Sciatic nerve (tissue), 2 donors: ENCODE measurements at places on chromosomes 7 and 10.

- DNase-seq = peak; percentile 81
Observed at GRCh38 chr10:70132098-70133029, at the start of gene AIFM2. Gene AIFM2, minus strand, starts transcription at chr10:70132825. Its CDS starts 8,741 bp downstream, at chr10:70124084.

DNA sequence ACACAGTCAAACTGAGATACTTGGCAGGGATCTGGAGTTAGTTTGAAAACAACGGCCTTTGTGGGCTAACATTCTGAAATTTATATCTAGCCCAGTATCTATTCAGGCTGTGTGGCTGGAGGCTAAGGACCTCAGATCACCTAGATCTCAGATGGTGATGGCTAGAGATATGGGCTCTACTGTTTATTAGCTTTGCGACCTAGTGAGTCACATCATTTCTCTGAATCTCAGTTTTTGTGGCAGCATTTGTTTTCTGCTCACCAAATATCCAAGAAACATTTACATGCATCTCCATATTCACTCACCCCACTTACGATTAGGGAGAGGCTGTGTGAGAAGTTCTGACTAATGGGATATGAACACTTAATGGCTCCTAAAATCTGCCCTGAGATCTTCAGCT, 503.9 kb downstream of the KIF20B start:
- DNase-seq = no peak

GRCh38 chr10:8060010-8060703, 5.7 kb downstream of the GATA3 start:
- DNase-seq = no peak

DNA sequence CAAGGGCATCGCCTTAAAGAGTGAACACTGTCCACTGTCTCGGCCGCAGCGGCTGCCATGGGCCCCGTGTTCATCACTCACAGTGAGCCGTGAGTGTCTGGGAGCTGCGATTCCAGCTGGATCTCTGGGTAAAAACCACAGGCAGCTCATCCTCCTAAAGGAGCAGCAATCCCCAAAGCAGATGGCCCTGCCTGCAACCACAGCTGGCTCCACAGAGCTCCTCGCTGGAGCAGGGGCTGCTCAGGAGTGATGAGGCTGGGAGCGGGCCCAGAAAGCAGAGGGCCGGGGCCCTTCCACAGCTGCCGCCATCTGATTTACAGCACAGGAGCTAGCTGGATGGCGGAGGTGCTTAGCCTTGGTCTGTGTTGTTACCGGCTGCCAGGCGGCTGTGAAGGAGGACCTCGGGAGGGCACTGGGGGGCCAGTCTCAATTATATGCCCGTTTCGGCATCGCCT, 6.6 kb upstream of the TMEM184A start:
- no peak for DNase-seq

DNA sequence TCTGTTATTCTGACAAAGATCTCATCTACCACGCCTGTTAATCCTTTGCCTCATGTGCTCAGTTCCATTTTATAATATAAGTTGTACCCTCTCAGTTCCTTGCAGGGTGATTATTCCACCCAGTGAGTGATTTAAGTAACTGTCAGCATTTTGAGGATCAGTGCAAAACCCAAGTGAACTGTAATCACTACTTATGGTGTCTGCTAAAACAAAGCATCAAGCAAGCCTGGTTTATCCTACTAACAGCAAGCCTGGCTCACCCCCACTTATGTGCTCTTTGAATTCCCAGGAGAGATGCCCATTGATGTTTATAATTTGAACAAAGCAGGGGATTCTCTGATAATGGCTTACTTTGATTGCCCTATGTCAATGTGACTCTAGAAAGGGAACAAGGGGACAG, 186.8 kb upstream of the LRGUK start:
- no peak for DNase-seq

- no peak for DNase-seq
Observed at GRCh38 chr10:124705381-124705740, 38.8 kb downstream of the FAM53B start.

- DNase-seq = no peak
Observed at GRCh38 chr10:2244471-2244870, 507.1 kb upstream of the ADARB2 start.

DNA sequence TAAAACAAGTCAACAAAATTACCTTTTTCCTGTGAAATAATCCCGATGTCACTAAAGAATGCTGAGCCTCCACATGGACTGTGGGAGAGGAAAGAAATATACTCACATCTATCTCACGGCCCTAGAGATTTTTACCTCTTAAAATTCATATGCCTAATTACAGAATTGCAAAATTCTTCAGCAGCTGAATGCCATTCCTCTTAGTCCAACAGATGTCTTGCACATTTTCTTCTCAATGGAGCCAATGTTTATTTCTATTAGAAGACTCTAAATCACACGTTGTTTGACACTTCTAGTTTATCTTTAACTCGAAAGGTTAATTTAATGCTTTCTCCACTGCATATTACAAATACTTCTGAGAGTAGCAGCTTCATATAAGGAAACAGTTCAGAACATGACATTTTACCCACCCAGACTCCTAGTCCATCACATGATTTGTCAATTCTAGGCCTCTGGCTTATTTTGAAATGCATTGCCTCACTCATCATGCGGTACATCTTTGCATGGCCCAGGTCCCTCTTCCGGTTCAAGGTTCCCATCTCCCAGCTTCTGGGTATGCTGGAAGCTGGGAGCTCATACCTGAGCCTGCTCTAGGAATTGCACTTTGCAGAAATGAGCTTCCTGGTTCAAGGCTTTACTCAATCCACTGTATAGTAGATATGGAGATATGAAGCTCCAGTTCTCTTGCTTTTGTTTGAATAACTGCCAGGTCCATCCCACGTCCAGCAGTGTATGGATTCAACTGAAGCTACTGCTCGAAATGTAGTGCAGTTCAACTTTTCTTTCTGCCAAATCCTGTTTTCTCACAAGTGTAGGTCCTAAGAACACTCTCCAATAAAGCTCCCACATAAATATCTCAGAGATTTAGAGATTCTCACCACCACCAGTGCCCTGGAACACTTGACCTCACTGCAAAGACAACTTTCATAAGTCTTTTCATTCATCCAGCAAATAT, 306.2 kb downstream of the GPR37 start:
- DNase-seq = no peak

- no peak for DNase-seq
Observed at GRCh38 chr10:26755443-26755903, 58.0 kb downstream of the PDSS1 start.

DNA sequence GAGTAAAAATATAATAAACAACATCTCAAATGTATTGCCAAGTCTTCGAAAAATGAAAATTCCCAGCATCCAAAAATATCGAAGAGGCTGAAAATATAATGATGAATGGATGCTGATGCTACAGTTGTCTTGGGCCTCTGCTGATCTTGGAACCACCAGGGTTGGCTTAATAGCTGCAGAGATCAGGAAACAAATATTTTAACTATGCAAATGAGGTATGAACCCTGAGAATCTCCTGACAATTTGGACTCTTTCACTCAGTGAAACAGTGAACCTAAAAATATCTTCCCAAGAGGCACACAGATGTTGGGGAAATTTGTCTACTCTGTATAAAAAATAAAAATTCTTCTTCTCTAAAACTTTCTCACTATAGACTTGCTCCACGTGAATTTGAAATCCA, 97.7 kb upstream of the EGFR start:
- no peak for DNase-seq

DNA sequence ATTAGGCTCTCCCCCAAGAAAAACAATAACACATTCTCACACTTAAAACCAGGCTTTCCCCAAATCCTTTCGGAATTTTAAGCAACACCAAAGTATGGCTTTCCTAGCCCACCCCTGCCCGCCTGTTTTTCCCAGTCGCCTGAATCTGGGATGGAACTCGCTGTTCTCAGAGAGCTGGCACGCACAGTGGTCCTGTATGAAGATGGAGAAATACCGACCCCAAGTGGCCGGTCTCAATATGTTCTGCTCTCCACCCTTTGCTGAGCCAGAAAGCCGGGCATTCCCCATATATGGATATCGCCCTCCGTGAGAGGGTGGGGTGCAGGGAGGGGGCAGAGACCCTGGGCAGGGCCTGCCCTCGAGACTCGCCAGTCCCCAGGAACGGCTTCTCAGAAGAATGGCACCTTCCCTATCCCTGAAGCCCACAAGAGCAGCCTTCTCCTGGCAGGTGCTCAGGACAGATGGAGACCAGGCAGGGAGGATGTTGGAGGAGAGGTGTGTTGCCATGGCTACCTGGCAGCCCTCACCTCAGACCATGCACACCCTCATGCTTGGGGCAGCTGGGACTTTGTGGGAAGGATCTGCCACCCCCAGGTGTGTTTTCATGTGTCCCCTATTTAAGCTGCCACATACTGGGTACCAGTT, 3.4 kb downstream of the TACR2 start:
- peak; percentile 75 for DNase-seq

GRCh38 chr7:47181746-47182361, 400.1 kb downstream of the TNS3 start:
- no peak for DNase-seq

GRCh38 chr10:132685101-132685891, 100.7 kb downstream of the NKX6-2 start:
- peak; percentile 70 for DNase-seq

DNA sequence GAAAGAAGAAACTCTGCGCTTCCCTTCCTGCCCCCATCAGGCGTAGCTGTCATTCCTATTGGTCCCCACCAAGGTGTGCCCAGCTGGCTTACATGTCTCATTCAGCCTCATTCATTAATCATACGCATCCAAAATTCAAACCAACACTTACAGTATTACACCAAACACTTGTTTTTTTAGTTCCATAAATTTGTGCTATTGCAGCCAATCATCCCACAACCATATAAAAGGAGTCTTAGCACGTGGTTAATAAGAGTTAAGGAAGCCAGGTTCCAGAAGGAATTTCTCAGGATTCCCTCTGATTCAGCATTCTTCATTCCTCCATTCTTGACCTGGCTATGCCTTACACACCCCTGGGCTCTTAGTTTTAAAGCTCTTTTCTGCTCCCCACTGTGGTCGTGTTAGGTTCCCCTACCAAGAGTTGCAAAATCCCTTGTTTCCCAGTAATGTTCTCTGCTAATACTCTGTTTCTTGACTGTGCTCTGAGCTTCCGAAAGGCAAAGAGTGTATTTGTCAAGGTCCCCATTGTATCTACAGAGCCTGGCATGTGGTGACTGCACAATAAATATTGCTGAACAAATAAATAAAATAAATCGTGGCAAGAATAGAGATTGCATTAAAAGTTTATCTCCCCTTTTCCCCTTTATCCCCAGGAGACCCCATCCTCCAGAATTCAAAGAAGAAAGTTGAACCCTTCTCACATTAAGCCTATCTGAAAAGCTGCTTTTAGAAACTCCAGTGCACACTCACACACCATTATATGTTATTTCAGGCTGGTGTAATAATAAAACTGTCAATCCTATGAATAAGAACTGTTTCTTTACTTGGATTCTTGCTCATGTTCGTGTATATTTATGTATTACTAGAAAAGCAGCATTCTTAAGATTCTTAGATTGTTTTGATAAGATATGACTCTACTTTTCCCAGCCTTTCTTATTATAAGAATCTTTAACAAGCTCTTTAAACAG, 514.4 kb downstream of the INHBA start:
- no peak for DNase-seq

DNA sequence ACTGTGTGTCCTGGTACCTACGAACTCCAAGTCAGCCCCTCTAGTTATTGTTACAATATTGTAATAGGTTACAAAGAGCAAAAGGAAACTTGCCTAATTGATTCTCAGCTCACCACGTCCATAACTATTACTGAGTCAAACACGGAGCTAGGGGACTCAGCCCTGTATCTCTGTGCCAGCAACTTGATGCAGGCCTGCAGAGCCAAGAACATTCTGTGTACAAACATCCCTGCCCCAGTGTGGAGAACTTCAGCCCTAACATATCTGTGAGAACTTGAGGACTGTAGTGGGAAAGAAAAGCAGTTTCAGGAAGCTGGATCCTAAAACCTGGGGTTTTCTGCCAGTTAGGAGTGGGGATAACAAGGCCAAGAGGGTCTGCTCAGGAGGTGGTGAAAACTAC, 114.9 kb upstream of the PRSS58 start:
- DNase-seq = no peak

DNA sequence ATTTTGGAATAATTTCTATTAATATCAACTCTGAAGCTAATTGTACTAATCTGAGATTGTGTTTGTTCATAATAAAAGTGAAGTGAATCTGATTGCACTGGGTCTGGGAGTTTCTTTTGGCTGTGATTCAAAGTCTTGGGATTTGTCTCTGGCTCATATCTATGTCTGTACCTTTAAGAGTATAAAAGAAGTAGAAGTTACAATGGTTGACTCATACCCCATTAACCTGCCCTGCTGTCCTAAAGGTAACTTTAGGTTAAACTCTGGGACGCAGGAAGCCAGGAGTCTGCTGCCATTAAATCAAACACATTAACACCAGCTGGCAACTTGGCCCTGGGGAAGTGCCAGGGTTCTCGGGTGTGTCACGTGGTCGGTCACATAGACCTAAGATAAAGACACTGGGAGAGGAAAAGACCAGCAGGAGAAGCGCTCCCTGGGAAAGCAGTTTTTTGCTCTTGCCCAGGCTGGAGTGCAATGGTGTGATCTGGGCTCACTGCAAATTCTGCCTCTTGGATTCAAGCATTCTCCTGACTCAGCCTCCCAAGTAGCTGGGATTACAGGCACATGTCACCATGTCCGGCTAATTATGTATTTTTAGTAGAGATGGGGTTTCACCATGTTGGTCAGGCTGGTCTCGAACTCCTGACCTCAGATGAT, 17.8 kb downstream of the SCD start:
- peak; percentile 77 for DNase-seq

DNA sequence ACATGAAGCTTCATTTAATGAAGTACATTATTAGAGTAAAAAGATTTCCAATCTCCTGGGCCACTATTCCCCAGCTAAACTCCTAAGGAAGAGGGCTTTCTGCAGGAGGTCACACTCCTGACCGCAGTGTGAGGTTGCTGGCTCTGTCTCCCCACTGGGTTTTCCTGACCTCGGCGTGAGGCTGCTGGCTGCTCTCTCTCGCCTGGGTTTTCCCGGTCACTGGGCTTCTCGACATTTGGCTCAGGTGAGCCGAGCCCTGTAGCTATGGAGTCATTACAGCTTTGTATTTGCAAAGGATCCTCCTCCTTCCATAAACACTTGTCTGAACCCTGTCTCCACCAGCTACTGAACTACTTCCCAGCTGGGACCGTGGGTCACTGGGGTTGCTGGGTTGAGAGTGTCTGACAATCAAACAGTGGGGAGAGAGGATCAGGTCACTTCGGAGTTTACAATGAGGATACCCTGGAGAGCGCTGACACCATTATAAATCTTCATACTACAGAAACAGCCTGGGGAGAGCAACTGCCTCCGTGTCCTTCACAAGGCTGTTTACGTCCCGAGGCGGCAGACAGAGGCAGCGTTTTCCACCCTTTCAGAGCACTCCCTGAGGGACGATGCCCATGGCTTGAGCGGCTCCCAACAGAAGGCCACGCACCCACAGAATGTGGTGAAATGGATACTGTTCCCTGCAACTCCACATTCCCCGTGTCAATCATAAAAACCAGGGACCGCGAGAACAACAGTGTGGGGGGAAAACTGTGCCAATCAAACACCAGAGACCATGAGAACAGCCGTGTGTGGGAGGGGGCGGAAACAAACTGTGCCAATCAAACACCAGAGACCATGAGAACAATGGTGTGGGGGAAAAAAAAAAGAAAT, 226.2 kb downstream of the ZMYND11 start:
- no peak for DNase-seq
